ENCODE measurements at places on chromosomes 7 and 10. TPM values are rescaled to one million over a fixed set of nuclear protein-coding genes. Genes with fewer than 3 reads are reported as not detected.

The TAS2R41 gene
- total RNA-seq: not detected

The OPN1SW gene
- 0.45 TPM for total RNA-seq

The SPDYE6 gene
- total RNA-seq: not detected

The EGR2 gene
- 0.18 TPM for total RNA-seq

The ZNF775 gene
- total RNA-seq: 8.2 TPM

The GALNT17 gene
- total RNA-seq: 41.3 TPM

The TUBAL3 gene
- 0.27 TPM for total RNA-seq

The FRMPD2 gene
- total RNA-seq: 11.1 TPM

The PHKG1 gene
- total RNA-seq: 2.5 TPM
